IPS DF 6.9 (cell line): ENCODE measurements at places on chromosomes 7 and 10.

DNA sequence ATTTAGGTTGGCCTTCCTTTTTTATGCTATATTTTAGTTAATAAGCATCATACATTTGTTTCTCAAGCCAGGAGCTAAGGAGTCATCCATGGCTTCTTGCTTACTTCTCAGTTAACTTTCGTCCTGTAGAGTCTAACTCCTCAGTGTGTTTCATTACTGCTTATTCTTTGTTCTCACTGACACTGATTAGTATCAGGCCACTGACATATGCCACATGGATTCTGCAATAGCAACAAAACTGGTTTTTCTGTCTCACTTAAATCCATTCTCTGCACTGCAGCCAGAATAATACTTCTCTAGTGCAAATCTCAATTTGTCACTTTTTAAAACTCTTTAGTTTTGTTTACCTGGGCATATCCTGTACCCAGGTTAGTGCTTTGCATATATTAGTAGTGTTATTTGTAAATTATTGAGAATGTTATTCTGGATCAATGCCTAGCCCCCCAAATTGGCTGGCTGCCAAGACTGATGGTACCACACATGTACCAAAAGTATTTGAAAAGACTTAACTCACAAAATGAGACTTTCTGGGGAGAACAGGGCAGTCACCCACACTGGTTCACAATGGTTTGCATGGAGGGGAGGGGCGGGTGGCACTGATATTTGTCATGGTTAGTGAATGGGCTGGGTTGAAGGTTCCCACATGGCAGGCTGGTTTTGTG is 79.1 kb downstream of the CCSER2 start:
- no peak for DNase-seq

DNA sequence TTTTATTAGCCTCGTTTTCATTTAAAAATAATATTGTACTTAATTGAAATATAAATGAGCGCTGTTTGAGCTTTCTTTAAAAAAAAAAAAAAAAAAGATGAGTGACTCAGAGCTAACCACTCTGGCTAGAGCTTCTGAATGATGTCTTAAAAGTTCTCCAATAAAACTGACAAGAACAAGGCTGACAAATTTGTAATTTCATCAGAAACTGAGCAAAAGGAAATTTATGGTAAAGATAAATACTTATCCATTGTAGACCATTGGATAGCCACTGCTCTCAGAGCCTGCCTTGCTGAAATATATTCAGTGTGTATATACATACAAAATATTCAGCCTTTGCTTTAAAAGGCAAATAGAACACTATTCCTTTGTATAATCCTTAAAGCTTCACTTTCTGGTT is 91.2 kb upstream of the OIT3 start:
- no peak for DNase-seq

GRCh38 chr10:63125459-63125858 is 7.7 kb upstream of the NRBF2 start:
- no peak for DNase-seq

DNA sequence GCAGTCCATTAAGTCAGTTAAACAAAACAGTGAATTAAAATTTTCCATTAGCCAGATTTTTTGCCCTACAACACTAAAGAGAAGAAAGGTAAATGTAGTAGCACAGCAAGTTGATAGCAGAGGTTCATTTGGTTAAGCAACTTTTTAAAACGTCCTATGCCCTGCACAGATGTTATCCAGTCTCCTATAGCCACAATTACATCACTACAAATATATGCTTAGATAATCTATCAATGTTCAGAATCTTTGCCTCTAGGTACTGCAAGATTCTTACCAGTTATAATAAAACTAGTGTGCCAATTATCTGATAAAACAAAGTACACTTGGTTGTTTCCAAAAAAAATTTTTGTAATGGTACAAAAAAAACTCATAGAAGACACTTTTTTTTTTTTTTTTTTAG is 175.5 kb upstream of the MYO3A start:
- no peak for DNase-seq

DNA sequence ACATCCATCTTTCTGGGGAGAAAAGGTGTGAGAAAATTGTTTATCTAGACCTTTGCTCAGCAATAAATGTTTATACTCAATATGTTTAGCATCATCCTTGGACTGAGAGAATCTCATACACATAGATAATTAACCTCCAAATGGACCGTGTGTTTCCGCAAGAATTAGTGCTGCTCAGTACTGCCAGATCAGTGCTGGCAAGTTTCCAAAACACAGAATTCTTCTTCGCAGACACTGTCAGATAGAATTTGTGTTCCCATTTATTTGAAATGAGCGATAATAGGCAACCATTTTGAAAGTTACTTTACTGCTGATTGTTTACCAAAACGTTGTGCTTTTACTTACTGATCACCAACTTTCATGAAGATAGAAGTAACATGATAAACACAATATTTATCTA is 33.7 kb downstream of the STAMBPL1 start:
- DNase-seq, result no peak

GRCh38 chr7:108211382-108212201 is 81.4 kb upstream of the LAMB4 start:
- no peak for DNase-seq

DNA sequence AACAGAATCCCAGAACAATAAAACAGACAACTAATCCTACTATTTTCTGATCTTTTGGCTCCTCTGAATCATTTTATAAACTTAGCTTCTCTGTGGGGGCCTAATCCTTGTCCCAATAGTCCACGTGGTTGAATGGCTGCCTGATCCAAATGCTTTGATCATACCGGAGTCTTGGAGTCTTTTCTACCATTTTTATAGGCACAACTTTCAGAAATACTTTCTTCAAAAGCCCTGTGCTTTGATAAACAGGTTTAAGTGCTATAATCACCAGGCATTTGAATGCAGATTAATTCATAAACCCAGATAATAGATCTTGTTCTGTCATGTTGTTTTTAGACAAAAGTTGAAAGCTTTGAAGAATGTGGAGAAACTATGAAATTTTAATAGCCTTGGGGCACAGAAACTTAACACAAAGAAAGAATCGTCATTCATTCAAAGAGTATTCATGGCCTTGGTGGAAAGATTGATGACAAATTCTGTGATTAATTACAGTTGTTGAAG is 163.7 kb downstream of the AHR start:
- DNase-seq, result no peak

DNA sequence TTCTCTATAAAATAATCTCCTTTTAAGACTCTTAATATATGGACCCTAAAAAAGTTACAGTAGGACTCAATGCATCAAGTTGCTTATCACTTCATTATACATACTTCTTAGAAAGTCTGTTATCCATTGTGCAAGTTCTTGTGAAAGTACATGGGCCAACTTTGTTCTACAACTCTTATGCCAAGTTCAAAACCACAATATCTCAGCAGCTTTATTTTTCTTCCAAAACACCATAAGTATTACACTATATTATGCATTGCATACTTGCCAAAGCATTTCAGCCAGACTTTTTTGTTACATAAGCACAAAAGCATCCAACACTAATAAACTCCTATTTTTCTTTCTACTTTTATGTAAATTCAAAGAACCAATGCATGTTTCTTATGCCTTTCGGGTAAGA is 94.4 kb downstream of the AHR start:
- no peak for DNase-seq

DNA sequence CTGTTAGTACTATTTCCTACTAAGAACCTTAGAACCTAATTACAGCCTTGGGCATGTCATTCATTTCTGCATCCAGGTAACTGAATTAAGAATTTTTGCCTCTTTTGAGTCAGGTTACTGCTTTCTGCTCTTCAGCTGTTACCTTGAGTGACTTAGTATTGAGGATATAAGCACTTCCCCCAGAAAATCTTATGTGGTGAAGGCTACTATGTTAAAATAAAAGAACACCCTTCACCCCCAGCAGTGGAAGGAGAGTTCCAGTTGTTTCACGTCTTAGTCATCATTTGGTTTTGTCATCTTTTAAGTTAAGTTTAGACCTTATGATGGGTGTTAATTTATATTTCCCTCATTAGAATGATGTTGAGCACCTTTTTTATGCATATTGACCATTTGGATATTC is 82.8 kb downstream of the GLCCI1 start:
- DNase-seq, result no peak

- DNase-seq, result no peak
Measured at GRCh38 chr7:25405736-25406135, 177.4 kb upstream of the NPVF start.

DNA sequence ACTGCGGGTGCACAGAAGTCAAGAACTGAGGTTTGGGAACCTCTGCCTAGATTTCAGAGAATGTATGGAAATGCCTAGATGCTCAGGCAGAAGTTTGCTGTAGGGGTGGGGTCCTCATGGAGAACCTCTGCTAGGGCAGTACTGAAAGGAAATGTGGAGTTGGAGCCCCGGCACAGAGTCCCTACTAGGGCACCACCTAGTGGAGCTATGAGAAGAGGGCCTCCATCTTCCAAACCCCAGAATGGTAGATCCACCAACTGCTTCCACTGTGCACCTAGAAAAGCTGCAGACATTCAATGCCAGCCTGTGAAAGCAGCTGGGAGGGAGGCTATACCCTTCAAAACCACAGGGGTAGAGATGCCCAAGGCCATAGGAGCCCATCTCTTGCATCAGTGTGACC is 1336.0 kb upstream of the CELF2 start:
- DNase-seq, result no peak
